ENCODE measurements at places on chromosomes 7 and 10.
A peak's percentile ranks its signal among the peaks of the same experiment; 100 is the strongest.

- no peak for DNase-seq
Observed at GRCh38 chr7:105874055-105874454, 2.3 kb downstream of the ATXN7L1 start.

- no peak for DNase-seq
Observed at GRCh38 chr7:158407581-158408317, 179.9 kb downstream of the PTPRN2 start.

- DNase-seq: no peak
Observed at GRCh38 chr10:123622381-123622780, 43.8 kb upstream of the GPR26 start.

DNA sequence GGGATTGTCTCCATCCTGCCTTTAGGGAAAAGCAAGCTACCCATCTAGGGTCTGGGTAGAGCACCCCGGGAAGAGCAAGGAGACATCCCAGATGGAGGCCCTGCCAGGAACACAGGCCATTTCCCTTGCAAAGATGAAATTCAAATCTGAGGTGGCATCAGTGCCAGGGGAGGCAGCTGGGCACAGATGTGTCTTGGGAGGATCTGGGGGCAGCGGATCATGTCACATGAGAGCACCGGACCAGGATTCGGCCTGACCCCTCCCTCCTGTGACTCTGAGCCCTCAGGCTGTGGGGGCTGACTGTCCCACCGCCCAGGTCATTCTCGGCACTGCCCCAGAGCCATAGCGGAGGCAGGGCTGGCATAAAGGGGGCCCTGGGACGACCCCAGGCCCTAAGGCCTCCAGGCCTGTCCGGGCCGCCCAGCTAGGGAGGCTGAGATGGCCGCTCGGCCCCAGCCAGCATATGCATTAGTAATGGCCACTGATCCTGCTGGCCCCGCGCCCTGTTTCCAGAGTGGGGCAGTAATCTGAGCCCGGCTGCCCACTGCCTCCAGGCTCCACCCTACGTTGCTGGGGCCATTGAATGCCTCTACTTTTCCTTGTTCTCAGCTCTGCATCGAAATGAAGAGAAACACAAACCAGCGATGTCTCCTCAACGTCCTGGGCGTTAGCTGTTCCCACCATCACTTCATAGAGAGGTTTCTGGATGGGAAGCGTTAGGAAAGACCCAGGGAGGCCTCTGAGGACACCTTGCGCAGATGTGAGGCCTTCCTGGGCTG is 148.5 kb downstream of the UBE2H start:
- DNase-seq: no peak

- DNase-seq: peak; percentile 70
Observed at GRCh38 chr7:6026011-6026819, 5.0 kb upstream of the ANKRD61 start.

- DNase-seq: no peak
Observed at GRCh38 chr10:30466445-30466844, 32.5 kb downstream of the MAP3K8 start.

DNA sequence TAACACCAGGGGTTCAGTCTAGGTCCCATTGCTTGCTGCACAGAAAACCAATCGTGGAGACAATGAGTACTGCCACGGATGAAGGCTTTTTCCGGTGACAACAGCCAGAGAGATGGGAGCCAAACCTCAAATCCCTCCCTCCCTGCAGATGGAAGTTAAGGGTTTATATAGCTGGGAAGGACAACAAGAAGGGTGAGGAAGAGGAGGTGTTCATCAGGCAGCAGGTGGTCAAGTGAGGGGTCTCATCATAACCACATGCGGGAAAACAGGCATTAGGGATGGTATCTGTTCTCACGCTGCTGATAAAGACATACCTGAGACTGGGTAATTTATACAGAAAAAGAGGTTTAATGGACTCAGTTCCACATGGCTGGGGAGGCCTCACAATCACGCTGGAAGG is 91.3 kb downstream of the MKX start:
- DNase-seq: no peak

DNA sequence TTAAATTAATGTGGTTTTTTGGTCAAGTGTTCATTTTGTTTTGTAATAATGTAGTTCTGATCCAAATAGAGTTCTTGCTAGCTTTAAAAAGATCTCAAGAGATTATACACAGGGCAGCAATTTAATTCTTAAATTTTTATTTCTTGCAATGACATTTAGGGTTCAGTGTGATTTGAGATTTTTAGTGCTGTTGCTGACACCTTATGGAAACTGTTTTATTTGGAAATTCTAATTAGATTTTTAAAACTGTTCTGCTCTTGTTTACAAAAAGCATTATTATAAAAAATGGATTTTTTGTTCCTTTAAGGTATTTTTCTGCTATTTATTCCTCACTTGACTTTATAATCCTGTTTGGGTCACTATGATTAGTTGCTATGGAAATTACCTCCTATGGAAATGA is 72.1 kb downstream of the RTKN2 start:
- DNase-seq: no peak

DNA sequence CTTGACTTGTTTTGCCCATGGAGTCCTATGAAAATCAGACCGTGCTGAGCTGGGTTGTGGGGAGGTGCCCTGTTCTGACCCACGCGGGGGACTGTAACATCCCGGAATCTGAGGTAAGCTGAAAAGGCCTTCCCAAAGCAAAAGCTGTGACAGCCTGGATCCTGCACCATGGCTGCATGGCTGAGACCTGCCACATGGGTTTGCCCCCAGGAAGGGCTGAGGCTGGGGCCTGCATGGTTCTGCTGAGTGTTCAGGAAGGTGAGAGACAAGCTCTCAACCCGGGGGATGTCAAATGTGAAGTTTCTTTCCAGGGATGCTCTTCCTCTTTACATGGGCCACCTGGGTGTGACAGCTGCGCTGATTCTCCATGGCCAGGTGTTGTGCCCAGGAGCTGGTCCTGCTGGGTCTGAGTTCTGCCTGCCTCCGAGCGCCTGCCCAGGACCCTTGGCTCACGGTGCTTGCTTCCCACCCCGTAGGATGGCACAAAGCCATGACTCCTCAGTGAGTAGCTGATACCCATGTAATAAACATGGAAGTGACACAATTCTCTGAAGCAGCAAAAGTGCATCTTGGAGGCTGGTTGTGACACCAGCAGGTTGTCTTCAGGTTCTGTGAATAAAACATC is 58.3 kb downstream of the VIPR2 start:
- DNase-seq: no peak

GRCh38 chr7:95794917-95795515 is 22.7 kb downstream of the DYNC1I1 start:
- no peak for DNase-seq

DNA sequence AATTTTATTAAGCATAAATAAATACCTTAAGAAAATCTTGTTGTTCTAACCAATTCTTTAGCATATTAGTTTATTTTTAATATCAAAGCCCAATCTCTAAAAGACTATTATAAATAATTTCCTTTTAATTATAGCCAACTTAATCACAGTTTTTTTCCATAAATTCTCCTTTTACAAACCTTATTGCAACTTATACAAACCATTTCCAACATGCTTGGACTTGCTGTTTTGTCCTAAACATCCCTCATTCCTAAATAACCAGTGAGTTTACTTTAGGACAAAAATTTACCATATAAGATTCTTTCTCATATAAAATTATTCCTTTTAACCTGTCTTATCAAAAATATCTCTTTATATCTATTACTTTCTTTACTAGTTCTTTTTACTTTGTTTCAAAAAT is 25.2 kb upstream of the LSM8 start:
- no peak for DNase-seq

- DNase-seq: no peak
Observed at GRCh38 chr10:49241385-49241784, 53.2 kb upstream of the TMEM273 start.

DNA sequence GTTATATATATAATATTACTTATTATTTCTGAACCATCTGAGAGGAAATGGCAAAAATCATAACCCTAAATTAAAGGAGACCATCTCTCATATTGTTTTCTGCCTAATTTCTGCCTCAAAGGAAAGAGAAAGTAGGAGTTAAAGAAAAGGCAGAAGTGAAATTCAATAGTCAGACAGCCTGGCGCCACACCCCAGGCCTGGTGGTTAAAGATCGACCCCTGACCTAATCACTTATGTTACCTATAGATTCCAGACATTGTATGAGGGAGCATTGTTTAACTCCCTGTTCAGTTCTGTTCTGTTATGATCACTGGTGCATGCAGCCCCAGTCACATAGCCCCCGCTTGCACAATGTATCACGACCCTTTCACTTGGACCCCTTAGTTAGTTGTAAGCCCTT is 24.9 kb upstream of the CHST3 start:
- no peak for DNase-seq

DNA sequence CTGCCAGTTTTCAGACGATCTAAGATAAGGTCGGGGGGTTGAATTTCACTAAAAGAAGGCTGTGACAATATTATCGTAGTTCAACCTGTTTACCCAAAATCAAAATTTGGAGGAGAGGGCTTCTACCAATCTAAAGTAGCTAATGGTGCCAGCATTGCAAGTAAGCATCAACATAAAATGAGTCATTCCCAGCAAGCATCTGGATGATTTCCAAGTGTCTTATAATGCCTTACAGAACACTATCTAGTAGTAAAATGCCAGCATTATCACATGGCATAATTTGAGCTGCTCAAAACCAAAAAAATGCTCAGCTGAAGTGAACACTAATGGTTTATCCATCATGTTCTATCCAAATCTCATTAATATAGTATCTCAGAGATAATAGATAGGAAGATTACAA is 1193.9 kb downstream of the DNAJB9 start:
- DNase-seq: no peak

DNA sequence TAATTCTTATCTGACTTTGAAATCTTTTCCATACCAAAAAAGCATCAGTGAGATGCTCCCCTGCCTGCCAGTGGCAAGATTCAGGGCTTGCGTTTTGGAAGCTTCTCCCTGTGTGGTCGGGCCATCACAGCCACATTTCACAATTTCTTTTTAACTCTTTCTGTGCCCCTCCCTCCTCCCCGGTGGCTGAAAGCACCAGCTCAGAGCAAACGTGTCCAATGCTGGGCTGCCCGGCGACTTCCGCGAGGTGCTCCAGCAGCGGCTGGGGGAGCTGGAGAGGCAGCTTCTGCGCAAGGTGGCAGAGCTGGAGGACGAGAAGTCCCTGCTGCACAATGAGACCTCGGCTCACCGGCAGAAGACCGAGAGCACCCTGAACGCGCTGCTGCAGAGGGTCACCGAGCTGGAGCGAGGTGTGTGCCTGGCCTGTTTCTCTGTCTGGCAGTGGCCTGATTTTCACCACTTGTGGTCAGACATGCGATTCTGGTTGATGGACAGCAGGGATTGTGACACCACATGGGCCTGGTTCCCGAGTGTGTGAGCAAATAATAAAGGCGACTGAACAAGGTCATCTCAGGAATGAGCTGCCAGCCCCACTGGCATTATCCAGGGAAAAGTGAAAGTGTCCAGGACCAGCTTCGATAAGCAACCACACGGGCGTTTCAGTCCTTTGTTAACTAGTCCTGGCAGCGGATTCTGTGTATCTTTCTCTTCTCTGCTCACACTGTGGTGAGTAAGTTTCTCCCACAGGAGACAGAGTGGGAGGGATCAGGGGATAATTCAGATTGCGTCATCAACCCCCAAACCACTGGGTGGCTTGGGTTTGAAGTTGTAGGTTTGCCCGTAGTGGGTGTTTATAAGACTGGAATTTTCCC is 2.6 kb downstream of the NPTX2 start:
- peak; percentile 15 for DNase-seq

DNA sequence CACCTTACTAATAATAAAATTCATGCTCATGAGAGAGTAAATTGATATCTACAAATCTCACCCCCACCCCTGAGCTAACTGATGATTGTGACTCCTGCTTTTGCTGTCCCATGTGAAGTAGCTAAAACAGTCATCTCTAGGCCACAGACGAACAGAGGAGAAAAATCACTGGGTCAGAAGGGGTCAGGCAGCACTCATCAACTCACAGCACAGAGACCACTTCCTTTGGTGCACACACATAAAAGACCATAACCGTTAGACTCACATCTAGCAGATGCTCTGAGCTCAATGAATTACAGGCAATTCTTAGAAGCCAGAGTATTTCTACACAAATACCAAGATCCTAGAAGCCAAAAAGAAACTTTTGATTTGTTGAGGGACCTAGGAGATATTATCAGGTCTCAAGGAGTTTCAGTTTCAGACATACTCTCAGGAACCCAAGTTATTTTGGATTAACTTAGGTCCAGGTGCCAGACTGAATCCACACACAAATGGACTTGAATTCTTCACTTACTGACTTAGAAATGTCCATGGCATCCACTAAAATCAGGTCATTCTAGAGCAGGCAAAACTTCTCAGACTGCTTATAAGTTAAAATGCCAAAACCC is 65.0 kb upstream of the TES start:
- DNase-seq: peak; percentile 5

DNA sequence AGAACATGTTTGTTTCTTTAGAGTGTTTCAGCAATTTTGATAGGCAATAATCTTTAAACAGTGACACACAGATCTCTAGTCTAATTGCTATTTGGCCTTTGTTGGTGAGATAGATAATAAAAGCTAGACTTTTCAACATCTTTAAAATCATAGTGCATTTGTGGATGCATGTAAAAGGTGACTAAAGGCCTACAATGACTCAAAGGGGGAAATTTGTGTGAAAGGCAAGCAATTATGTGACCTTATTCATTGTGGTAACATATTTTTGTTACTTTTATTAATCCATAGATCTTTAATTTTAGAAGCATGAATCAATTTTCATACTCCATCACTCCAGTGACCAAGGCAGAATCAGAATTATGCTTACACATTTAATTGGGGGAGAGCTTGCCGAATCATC is 299.7 kb downstream of the DGKB start:
- DNase-seq: no peak

DNA sequence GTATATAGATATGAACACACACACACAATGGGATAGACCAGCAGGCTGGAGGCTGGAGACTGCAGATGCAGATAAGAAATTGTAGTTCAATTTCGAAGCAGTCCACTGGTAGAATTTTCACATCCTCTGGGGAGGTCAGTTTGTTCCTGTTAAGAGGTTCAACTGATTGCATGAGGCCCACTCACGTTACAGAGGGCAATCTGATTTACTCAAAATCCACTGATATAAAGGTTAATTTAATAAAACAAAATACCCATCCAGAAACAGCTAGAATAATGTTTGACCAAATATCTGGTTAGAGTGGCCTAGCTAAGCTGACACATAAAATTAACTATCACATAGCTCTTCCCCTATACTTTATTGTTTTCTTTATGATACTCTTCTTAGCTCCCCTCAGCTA is 162.9 kb upstream of the SMIM30 start:
- DNase-seq: no peak
